CD4-positive, alpha-beta T cell treated with Interleukin-15 for 4 hours (primary cell): ENCODE measurements at places on chromosomes 12 and 14.

GRCh38 chr12:65188179-65188701 lies 18.9 kb downstream of the LEMD3 start:
- no peak for DNase-seq

GRCh38 chr12:77619425-77619824 lies 211.3 kb upstream of the NAV3 start:
- no peak for DNase-seq

DNA sequence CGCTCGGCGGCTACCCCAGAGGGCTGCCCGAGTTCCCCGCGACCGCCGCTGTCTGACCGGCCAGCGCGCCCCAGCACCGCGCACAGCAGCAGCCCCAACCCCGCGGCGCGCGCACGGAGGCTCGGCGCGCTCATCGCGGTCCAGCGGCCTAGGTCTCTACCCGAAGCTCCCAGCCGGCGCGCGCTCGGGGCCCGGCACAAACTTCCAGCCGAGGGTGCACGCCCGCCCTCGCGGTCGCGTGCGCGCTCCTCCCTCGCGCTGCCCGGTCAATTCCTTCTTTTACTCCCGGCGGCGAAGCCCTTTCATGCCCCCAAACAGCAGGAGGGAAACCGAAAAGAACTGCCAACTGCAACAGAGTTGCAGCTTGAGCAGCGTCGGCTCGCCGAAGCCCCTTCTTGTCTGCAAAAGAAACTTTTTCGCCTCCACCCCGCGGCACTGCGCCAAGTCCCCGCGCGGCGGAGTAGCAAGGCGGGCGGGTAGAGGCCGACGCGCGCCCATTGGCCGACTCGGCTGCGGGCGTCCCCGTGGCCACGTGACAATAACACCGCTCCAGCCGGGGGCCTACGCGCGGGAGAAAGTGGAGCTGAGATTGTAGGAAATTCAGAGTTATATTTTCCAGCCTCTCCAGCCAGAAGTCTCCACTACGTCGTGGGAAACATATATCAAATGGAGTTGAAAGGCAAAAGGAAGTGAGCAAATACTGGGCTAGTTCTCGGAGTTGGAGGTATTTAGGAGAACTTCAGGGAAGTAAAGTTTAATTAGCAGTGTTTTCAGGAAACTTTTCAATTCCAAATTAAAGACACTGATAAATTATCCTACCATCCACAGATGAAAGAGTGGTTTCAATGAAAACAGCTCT lies at the start of gene LRIG3:
Gene LRIG3, minus strand, starts transcription at position 403 of the 859 bp plus-strand sequence. Its CDS starts 269 bp downstream, at position 134.
- DNase-seq: no peak

DNA sequence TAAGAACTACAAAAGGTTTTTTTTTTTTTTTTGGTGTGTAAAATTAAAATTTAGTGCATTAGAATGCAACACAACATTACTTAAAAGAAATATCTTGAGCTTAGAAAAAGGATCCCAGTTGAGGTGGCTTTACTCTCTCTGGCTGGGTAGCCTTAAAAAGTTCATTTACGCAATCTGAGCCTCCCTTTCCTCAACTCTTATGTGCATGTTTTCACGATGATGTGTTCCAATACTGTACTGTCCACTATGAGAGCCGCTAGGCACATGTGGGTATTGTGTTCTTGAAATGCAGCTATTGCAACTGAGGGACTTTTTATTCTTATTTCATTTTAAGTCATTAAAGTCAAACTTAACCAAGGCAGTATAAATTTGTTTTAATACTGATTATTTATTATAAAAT lies 460.9 kb upstream of the SYT1 start:
- no peak for DNase-seq

DNA sequence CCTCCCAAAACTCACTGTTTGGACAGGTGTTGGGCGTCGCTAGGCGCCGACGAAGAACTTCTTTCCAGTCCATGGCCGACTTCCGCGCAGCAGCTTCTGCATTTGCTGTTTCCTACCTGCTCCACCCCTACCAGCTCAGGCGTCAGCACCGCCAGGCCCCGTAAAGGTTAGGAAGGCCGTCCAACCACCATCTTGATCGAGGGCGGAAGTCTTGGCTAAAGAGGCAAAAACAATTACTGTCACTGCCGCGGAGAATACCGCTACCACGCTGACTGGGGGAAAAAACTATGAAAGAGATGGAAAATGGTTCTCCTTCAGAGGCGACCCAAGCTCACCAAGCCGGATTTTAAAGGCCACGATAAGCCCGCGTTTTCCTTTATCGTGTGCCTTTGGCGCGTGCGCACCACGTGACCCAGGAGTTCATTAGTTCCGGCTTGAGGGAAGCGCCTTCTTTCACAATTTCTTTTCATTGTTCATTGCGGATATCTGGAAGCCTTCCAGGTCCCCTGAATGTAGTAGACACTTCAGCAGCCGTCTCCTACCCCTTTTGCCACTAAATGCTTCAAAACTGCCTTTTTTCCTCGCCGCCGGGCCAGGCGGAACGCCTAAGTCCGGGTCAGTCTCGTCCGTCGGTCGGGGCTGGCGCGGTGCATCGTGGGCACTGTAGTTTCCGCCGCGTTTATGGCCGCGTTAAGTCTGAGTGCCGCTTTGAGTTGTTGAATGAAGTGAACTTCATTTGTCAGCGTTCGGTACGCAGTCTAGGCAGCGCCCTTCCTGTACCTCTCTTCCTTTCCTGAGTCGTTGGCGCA lies at the start of the genes PPP2R3C and PRORP:
Gene PPP2R3C, minus strand, starts transcription at position 104 of the 809 bp plus-strand sequence. Its CDS starts 31 bp downstream, at position 73.
Gene PRORP, plus strand, starts transcription at position 666 of the 809 bp plus-strand sequence. CDS start 694 bp downstream, outside the sequence.
- peak; percentile 91 for DNase-seq

GRCh38 chr14:89613260-89614008 lies 196.4 kb upstream of the FOXN3 start:
- no peak for DNase-seq

DNA sequence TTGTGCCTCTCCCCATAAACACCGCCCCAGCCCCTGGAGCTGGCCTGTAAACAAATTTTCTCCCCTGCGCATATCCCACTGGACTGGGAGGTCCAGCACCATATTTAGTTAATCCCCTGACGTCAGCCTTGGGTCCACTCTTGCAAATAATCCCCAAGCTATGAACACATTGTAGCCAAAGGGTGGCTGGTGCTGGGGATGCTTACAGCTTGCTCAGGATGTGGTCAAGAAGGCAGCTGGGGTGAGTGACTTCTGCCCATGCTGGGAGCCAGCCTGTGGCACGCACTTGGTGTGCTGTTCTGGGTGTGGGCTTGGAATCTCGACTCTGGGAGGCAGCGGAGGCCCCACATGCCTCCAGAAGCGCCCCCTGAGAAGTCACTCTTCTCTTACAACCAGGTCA lies 32.1 kb downstream of the CMKLR1 start:
- no peak for DNase-seq

GRCh38 chr14:103519043-103519836 lies 3.4 kb downstream of the CKB start:
- no peak for DNase-seq

- no peak for DNase-seq
Measured at GRCh38 chr12:20268771-20269170, 99.6 kb upstream of the PDE3A start.

- DNase-seq: peak; percentile 71
Measured at GRCh38 chr12:89016970-89017778, 335.1 kb downstream of the DUSP6 start.

GRCh38 chr12:94763462-94763861 lies 113.1 kb upstream of the TMCC3 start:
- DNase-seq: no peak

- DNase-seq: no peak
Measured at GRCh38 chr12:57219205-57219992, 2.8 kb downstream of the NXPH4 start.

GRCh38 chr12:47415054-47415453 lies 290.8 kb downstream of the RPAP3 start:
- no peak for DNase-seq

- peak; percentile 32 for DNase-seq
Measured at GRCh38 chr14:102316338-102316742, 3.2 kb upstream of the ZNF839 start.

- DNase-seq: no peak
Measured at GRCh38 chr12:48145981-48146380, 11.3 kb downstream of the ASB8 start.

DNA sequence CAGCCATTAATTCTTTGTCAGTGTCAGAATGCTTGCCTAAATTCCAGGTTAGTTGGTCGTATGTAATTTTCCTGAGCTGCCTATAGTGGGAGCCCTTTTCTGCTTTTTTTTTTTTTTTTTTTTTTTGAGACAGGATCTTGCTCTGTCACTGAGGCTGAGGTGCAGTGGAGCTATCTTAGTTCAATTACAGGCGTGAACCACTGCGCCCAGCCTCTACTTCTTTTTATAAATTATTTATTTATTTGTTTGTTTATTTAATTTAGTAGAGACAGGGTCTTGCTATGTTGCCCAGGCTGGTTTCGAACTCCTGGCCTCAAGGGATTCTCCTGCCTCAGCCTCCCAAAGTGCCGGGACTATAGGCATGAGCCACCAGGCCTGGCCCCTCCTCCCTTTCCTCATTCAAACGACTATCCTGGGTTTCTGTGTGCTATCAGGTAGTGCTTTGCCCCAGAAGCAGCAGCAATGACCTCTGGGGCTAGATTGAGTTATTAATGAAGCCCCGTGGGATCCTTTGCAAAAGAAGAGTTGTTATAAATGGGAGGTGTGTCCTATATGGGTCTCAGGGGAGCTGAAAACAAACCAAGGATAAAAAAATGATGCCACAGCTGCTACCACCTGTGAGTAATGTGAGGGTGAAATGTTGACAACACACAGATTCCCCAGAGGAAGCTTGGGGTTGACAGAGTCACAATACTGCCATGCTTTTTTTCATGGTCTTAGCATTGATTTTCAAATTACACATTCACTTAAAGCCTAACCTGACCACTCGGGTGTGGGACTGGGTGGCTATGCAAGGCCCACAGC lies 34.6 kb upstream of the NFKBIA start:
- DNase-seq: no peak

- DNase-seq: no peak
Measured at GRCh38 chr12:39309516-39309915, 133.4 kb downstream of the KIF21A start.

GRCh38 chr12:63918800-63919300 lies 74.3 kb downstream of the SRGAP1 start:
- no peak for DNase-seq

DNA sequence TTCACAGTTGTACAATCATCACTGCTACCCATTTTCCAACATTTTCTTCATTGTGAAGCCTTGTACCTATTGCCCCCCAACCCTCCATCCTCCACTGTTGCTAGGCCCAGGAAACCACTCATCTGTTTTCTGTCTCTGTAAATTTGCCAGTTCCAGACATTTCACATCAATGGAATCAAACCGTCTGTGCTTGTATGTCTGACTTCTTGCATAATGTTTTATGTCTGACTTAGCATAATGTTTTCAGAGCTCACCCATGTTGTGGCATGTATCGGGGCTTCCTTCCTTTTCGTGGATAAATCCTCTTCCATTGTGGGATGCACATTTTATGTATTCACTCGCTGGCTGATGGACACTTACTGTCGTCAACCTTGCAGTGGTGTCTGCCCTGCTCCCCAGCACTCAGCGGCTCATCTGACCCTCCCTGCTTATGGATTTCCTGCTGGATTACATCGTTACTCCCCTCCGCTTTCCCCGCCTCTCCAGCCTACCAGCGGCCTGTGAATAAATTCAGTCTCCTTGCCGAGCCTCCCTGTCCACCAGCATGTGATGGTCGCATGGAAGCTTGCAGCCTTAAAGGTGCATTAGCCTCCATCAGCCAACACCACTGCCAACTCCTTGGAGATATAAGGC lies 727.6 kb upstream of the TMEM132C start:
- no peak for DNase-seq

GRCh38 chr12:54197010-54197409 lies 8.2 kb upstream of the SMUG1 start:
- DNase-seq: no peak

DNA sequence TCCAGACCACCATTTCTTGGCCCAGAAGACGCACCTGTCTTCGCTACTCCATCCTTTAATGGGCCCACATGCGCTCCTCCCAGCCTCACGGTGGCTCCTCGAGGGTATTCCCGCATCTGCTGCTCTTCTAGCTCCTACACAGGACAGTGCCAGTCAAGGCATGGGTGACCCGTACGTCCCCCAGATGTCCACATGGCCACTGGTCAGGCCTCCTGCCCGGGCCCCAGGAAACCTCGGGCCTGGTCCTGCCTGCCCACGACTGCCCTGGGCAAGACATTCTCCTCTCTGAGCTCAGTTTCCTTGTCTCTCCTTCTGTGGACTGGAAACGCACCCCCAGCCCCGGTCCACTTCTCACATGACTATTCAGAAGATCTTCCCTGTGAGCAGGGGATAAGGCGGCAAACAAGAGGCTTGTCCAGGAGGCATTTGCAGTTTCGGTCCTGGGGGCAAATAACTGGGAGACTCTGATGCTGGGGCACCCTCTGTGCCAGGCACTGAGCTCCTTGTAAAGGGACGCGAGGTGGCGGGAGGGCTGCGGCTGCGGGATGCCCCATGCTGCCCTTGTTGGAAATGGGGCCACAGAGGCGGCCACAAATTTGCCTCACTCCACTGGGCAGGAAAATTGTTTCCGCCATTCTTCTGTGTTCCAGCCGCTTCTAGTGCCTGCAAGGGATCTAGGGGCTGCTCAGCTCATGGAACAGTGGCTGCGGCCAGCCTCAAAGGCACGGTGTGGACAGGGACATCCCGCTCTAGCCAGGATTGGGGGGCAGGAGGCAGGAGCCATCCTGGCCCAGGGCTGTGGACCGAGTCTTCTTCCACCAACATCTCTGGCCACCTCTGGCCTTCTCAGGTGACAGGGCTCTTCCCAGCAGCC lies 6.8 kb upstream of the BEGAIN start:
- no peak for DNase-seq

DNA sequence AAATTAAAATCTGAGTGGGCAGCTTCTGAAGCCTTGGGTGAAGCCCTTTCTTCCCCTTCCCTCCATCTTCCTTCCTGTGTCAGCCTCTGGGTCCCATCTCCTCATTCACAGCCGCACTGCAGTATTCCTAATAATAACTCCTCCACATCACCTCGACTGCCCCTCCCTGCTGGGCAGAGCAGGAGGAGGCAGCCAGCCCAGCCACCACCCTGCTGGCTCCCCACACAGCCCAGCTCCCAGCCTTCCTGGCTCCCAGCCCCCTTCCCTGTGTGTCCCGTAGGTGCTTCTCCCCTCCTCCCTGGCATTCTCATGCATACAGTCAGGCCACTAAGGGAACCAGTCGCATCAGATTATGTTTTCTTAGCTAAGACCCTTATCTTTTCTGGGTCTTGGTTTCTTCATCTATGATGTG lies 3.7 kb downstream of the IFFO1 start:
- no peak for DNase-seq

DNA sequence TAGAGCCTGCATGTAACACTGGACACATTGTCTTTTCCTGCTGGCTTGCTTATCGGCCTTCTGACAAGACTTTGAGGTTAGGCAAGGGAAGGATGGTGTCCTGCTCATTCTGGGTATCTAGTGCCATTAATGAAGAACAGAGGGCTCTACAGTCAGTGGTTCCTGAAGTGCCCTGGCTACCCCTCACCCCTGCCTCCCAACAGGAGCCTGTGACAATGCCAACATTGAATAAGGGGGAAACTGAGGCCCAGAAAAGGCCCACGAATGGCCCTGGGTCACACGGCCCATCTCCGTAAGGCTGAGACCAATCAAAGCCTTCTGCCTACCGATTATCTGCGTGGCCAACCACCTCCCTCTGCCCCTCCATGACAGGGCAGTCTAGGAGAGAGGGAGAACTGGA lies 2.1 kb downstream of the IFI27L2 start:
- no peak for DNase-seq
